T-helper 22 cell (primary cell): ENCODE measurements at places on chromosomes 12 and 14.

DNA sequence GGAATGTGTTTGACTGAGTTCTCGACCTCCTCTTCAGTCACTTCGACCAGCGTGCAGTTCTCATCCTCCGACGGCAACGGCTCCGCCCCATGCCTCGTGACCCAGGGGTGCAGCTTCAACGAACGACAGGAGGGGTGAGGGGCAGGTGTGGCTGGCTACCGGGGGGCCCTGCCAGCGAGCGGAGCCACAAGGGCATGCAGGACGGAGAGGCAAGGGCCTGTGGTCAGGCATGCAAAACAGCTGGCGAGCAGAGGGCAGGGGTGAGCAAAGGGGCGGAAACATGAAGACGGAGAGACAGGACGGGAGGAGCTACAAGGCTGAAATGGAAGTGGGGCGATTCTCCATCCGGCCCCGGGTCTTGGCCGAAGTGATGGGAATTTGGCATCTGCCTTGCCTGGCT, 38.7 kb downstream of the P2RX4 start:
- no peak for DNase-seq

GRCh38 chr12:104805186-104805585, 152.9 kb downstream of the SLC41A2 start:
- no peak for DNase-seq

- DNase-seq = no peak
Observed at GRCh38 chr14:59262717-59263454, 74.4 kb downstream of the DAAM1 start.

GRCh38 chr12:123058980-123059379, 78.5 kb downstream of the ARL6IP4 start:
- no peak for DNase-seq

DNA sequence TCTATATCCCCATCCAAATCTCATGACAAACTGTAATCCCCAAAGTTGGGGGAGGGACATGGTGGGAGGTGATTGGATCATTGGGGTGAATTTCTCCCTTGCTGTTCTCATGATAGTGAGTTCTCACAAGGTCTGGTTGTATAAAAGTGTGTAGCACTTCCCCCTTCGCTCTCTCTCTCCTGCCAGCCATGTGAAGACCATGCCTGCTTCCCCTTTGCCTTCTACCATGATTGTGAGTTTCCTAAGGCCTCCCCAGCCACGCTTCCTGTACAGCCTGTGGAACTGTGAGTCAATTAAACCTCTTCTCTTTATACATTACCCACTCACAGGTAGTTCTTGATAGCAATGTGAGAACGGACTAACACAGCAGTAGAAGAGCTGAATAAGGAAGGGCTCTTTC, 62.6 kb upstream of the VASH1 start:
- DNase-seq = no peak

DNA sequence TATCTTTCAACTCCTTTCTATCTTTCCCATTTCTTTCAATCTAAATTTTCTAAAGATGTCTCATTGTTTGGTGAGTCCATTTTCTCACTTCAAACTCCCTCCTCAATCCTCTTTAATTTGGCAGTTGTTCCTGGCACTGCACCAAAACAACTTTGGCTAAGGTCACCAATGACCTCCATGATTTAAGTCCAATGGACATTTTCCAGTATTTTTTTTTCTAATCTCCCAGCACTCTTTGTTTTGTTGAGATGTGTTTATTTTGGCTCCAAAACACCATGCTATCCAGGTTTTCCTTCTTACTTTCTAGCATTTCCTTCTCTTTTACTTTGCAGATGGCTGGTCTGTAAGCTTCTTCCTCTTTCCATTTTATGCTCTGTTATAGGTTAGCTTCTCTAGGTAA, 42.5 kb upstream of the OTOGL start:
- DNase-seq = no peak

DNA sequence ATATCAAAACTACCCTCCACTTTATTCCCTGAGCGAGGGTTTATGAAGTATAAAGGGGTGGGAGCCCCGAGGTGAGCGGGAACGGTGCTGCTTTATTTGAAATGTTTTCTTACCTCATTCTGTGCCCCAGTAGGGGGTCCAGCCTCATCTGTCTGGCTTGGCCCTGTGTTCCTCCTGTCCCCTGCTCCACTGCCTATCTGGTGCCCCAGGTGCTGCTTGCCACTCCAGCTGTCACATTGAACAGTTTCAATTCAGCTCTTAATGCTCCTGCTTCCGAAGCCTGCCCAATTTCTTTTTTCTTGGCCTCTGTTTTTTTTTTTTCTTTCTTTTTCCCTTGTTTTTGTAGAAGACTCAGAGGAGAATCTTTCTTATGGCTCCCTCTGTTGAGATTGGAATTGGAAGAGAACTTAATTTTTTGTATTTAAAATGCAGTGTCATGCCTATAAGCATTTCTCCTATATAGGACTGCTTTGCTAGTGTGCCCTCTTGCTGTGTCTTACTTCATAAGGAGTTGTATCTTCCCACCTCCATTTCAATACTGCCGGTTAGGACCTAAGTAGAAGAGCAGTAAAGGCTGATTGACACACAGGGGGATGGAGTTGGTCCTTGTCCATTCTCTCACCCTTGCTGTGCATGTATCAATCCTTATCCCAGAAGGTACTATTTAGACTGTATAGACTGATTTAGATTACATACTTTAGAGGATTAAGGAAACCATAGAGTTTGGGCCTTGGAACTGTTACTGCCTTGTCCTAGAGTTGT, 2.3 kb downstream of the ATXN7L3B start:
- DNase-seq = no peak

DNA sequence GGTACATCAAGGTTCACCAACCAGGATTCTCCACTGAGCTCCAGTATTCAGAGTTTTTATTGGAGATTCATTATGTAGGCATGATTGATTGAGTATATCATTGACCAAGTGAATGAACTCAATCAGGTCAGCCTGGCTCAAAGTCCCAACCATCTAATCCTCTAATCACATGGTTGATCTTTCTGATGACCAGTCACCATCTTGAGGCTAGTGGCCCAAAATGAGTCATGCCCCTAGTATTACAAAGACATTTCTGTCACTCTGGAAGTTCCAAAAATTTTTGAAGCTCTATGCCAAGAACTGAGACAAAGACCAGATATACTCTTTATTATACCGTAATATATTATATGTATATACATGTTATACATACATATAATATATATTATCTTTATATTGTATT, 75.9 kb upstream of the ATF7IP start:
- DNase-seq = no peak

DNA sequence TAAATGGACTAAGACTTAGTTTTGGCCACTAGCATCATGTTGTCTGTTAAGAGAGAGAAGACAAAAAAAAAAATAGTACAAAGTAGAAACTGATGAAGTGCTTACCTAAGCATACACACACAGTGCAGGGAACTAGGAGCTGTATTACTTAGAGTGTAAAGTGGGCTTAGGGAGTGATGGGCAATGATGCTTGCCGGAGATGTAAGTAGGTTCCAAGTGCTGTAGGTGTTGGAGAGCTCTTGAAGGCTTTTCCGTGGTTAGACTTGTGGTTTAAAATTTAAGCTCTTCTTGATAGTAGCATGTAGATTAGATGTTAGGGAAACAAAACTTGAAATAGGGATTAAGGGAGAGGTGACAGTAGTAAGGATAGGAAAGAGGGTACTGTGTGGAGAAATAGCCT, 34.7 kb downstream of the MIA2 start:
- DNase-seq = no peak

DNA sequence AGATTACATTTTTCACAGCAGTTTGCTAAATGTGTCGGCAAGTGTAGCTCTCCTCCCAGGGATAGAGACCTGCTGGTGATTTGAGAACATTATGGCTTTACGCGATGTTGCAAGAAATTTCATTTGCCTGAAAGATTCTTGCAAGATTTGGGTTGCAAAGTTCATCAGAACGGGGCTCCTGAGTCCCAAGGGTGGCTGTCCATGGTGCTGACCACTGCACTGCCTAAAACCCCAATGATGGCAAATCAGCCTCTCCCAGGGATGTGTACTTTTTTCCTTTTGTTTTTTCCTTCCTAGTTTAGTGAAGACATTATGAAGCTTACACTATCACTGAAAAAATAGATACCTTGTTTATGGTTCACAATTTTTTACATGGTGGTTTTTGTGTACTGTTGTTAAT, 85.4 kb downstream of the WSCD2 start:
- no peak for DNase-seq

GRCh38 chr12:106585105-106585520, 2.3 kb downstream of the RFX4 start:
- no peak for DNase-seq

GRCh38 chr12:64526859-64527258, 74.9 kb downstream of the TBK1 start:
- DNase-seq = no peak

- DNase-seq = no peak
Observed at GRCh38 chr14:76814726-76815645, 2.3 kb upstream of the ANGEL1 start.

- no peak for DNase-seq
Observed at GRCh38 chr12:24398605-24399004, 449.1 kb upstream of the SOX5 start.

DNA sequence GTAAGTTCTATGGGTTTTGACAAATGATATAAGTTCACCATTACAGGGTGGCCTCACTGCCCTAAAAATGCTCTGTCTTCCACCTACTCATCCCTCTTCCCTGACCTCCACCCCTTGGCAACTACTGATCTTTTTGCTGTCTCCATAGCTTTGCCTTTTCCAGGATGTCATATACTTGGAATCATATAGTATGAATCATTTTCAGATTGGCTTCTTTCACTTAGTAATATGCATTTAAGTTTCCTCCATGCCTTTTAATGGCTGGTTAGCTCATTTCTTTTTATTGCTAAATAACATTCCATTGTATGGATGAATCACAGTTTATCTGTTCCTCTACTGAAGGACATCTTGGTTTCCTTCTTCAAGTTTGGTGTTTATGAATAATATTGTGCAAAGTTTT, 14.0 kb upstream of the PEX5 start:
- DNase-seq = no peak

- DNase-seq = no peak
Observed at GRCh38 chr14:67863223-67863622, 43.6 kb downstream of the RAD51B start.

GRCh38 chr12:2673966-2674810, 120.6 kb upstream of the FKBP4 start:
- no peak for DNase-seq

GRCh38 chr14:95303552-95303951, 16.2 kb downstream of the CLMN start:
- no peak for DNase-seq

GRCh38 chr12:26116829-26117715, 7.8 kb downstream of the BHLHE41 start:
- DNase-seq = no peak

- no peak for DNase-seq
Observed at GRCh38 chr14:74213907-74214803, 25.1 kb upstream of the VSX2 start.

DNA sequence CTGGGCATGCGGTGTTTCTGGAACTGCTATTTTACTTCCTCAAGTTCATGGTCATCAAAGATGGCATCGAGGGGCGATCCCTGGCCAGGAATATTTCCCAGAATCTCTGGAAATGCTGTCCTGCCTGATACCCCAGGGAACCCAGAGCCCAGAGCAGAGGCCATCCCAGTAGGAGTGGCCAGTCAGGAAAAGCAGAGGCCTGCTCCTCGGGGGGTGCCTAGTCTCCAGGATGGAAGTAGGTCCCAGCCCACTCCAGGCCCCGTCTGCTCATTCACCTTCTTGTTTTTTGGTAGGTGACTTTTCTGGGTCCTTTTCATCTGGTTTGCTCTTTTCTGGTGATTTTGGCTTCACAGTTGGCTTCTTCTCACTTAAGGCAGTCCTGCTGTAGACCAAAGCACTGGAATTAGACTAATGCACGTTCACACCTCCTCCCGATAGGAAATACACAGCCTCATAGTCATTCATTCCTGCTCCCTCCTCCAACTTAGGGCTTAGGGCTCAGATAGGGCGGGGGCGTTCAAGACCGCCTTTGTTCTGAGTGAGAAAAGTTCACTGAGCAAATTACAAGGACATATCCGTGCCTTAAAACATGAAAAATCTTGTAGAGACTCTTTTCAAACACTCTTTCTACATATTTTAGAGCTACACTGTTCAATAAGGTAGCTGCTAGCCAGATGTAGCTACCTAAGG, 51.1 kb downstream of the TRAFD1 start:
- DNase-seq = no peak

DNA sequence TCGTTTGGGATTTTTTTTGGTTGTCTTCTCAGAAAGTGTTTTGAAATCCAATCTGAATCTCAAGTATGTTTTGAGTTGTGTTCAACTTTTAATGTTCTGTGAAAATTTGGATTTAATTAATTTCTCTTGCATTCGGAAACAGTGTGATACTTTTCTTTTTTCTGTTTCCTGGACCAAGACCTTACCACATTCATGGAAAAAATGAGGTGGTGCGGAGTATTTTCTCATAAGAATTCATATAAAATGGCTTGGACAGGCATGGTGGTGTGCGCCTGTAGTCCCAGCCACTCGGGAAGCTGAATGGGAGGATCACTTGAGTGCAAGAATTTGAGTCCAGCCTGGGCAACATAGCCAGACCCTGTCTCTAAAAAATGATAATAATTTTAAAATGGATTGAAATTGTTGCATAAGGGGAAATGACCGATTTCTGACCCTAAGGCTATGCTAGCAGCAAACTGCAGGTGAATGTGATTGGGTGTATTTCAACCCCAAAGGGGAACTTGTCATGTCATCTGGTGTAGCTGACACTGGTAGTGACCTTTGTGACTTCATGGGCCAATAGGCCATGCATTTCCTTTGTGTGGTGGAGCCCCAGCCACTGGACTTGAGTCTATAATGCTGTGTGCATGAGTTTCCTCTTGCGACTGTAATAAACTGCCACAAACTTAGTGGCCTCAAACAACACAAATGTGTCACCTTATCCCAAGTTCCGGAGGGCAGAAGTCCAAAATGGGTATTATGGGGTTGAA, 123.5 kb upstream of the RFLNA start:
- DNase-seq = no peak

DNA sequence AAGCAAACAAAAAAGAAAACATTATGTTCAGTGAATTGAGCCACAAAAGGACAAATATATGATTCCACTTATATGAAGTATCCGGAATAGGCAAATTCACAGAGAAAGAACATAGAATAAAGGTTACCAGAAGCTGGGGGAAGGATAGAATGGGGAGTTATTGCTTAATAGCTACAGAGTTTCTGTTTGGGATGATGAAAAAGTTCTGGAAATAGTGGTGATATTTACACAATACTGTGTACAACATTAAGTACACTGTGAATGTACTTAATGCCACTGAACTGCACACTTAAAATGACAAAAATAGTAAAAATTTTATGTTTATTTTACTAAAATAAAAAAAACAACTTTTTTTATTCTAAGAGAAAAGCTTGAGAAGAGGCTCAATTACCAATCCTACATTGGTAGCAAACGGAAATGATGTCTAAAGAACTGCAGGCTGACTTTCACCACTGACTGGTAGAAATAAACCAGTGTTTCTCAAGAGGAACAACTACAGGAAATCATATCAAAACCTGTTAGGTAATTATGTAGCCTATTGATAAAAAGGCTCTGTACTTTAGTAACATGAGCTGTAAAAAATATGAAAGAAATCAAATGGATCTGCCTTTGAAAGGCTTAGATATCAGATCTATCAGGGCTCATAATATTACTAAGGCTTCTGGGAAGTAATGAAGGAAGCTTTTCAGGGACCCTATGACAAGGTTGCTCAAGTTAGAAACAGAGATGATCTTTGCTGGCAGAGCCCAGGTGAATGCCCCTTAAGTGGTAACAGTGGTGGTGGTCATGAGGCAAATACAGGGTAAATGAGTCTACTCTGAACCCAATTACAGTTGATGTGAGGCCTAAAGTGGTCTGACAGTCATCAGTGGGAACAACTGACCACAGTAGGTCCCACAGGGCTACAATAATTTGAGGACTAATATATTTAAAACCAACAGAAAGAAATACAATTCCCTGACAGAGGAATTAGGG, 41.3 kb downstream of the BAZ1A start:
- DNase-seq = no peak

- no peak for DNase-seq
Observed at GRCh38 chr12:122064780-122065588, 13.6 kb upstream of the MLXIP start.
